NCI-H446 treated with DMSO at 0.1 percent for 48 hours (cell line): ENCODE measurements at places on chromosomes 5 and 9.

GRCh38 chr5:180690562-180690961, 41.2 kb upstream of the FLT4 start:
- no peak for DNase-seq

GRCh38 chr5:9015260-9015936, 530.5 kb downstream of the SEMA5A start:
- no peak for DNase-seq

DNA sequence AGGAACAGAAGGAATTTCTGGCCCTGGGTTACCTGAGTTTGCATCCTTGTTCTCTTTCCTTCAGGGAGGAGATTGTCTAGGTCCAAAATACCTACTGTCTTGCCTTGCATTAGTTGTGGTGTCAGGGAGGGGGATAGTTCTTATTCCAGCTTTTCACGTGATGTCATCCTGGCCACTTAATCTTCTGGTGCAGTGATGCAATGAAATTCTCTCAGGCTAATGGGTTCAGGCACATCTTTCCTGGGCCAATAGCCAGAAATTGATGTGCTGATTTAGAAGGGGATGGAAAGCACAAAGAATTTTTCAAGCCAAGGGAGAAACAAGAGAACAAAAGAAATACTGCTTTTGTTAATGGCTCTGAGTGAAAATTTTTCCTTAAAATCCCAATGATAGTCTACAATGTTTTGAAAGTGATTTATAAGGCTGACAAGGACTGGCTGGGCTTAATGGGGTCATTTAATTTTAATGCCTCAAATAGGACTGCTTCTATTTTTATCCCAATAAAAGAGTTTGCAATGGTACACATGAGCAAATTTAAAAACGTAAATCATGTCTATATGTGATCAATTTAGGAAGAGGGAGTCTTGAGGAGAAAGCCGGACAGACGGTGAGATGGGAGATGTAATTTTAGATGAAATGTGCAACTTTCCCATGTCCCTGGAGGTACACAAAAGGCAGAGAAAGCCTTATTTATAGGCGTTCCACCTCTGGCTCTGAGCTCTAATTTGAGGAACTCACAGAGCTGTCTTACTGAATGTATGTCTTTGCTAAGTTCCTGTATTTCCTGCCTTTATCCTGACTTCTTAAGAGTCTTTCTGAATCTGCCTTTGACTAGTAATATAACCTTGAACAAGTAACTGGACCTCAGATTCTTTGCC, 89.3 kb upstream of the SV2C start:
- no peak for DNase-seq

DNA sequence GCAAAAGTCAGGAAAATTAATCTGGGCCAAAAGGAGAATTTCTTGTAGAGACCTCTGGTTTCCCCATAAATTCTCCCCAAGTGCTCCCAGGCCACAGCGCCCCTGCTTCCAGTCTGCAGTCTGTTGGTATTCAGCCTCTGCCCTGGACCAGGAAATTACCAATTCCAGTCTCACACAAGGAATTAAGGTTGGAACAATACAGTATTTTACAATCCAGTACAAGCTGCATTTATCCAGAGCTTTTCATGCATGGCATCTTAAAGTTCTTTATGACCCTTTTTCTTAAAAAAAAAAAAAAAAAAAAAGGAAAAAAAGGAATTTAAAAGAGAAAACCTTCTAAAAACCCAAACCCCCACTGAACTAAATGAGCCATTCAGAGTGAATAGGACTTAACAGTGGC, 139.6 kb upstream of the RANBP3L start:
- DNase-seq: no peak

GRCh38 chr9:137456864-137457405, 2.2 kb downstream of the NSMF start:
- DNase-seq: no peak

DNA sequence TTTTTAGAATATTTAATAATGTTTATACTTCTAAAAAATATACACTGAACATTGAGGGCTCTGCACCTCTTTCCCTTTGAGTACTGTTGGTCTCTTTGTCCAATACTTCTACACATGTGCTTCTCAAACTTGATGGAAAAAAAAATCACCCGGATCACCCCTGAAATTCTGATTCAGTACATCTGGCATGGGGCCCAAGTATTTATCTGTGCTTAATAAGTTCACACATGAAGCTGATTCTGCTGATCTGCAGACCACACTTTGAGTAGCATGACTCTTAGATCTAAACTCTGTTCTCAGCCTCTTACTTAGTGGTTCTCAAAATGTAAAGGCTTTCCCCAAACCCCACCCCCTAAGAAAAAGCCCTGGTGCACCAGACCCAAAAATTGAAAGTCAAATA, 12.0 kb downstream of the RUSC2 start:
- no peak for DNase-seq

DNA sequence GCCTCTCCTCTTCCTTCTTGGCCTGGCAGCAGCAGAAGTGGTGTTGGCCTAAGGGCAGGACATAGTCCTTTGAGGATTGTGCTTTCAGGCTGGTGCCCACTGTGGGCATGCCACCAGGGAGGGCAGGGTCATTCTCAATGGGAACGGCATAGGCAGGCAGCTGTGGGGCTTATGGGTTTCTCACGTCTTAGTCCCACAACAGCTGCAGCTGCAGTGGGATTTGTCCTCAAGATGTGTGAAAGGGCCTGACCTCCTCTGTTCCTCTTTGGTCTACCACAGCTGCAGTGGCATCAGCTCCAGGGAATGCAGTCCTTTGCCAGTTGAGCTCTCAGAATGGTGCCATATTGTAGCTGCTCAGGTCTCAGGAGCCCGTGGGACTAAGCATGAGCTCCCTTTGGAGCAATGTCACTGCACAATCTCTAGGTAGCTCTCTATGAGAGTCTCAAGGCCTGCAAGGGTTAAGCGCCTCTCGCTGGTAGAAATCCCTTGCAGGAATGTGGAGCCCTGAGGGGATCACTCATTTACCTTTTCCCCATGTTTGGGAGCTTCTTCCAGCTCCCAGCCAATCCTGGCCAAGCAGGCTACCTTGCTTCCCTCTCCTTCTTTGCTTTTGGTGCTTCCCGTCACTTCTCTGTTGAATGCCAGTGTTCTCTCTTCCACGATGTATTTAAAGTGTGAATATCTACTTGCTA, 104.8 kb downstream of the GNA14 start:
- no peak for DNase-seq

GRCh38 chr5:39191216-39191615, 28.1 kb downstream of the FYB1 start:
- DNase-seq: no peak

- DNase-seq: no peak
Observed at GRCh38 chr5:141250576-141250975, 5.4 kb downstream of the PCDHB15 start.

- DNase-seq: no peak
Observed at GRCh38 chr5:142104491-142104890, 4.1 kb upstream of the NDFIP1 start.

DNA sequence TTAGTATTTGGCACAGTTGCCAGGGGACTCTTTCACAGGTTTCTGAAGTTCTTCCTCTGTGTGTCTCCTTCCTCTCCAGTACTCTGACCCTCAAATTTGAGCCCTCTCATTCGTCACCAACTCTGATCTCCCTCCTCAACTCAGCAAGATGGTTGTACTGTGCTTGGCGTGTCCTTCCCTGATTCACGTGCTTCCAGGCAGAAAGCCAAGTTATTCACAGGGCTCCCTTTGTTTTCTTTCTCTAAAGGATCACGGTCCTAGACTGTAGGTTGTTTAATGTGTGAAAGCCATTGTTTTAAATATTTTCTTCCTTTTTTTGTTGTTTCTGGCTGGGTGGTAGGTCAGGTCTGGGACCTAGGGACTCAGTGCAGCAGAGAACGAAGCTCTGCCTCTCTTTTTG, 142.9 kb downstream of the DMAC1 start:
- peak; percentile 35 for DNase-seq

GRCh38 chr9:130543859-130544258, 35.5 kb upstream of the FUBP3 start:
- DNase-seq: no peak

DNA sequence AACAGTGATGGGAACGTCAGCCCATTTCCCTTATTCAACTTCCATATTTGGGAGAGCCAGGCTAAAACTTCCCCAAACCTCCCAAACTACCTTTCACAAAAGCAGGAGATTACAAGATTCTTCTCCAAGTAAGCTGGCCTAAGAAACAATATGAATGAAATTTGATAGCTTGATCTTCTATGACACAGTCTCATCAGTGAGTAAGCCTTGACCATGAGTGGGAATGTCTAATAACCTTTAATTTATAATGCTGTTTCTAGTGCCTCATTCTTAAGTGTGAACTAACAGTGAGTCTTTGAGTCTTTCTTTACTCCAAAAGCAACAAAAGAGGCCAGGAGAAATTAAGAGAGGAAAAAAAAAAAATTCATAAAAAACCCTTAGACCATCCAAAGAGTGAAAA, 1379.9 kb downstream of the EFNA5 start:
- no peak for DNase-seq

- DNase-seq: no peak
Observed at GRCh38 chr5:131628990-131629389, 6.0 kb downstream of the RAPGEF6 start.

GRCh38 chr5:158923799-158924551, 175.7 kb downstream of the EBF1 start:
- no peak for DNase-seq

GRCh38 chr5:129410488-129410887, 49.6 kb upstream of the ADAMTS19 start:
- no peak for DNase-seq

DNA sequence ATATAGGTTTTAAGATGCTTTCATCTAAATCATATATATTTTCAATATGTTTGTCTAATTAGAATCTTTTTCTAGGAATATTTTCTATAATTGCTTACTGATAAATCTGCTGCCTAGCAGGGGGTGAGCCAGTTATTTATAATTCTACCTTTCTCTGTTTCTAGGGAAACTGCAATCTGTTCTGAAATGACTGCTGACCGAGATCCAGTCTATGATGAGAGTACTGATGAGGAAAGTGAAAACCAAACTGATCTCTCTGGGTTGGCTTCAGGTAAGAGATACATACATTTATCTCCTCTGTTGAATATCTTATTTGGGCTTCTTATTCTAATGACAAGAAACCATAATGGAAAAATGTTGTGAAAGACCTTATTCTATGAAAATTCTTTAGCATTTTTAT, 127.3 kb downstream of the XRCC4 start:
- DNase-seq: no peak

GRCh38 chr9:134738869-134739659, 97.5 kb downstream of the COL5A1 start:
- DNase-seq: no peak

- peak; percentile 26 for DNase-seq
Observed at GRCh38 chr5:66306105-66306843, 162.2 kb downstream of the SREK1 start.

DNA sequence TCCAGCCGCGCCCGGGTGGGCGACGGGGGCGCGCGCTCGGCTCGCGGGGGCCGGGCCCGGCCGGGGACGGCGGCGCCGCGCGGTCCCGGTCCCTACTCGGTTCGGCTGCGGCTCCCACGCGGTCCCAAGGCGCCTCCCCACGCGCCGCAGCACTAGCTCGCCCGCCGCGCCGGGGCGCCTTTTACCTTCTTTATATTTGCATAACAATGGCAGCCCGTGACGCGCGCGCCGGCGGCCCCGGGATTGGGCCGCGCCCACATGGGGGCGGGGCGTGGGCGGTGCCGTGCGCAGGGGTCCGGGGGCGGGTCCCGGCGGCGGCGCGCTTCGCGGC, at the start of gene NRARP:
Gene NRARP, minus strand, starts transcription at position 154 of the 331 bp plus-strand sequence. CDS start 343 bp downstream, outside the sequence.
- DNase-seq: peak; percentile 50

DNA sequence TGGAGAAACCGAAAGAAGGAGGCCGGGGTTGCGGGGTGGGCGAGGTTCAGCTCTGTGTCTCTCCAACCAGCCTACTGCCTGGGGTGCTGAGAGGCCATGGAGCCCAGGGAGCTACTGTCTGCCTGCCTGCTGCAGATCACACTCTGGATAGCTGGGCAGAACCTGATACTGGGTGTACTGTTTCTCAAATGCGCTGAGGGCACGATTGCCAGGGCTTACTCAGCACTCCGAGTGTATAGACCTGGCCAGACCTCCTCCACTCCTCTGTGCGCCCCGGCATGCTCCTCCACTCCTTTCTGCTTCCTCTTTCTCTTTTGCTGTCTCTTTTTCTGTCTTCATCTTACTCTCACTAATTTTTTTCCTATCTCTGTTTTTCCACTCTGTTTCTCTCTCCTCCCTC, 215.1 kb downstream of the PAPPA start:
- no peak for DNase-seq

- no peak for DNase-seq
Observed at GRCh38 chr9:76459694-76460635, 983 bp downstream of the GCNT1 start.

DNA sequence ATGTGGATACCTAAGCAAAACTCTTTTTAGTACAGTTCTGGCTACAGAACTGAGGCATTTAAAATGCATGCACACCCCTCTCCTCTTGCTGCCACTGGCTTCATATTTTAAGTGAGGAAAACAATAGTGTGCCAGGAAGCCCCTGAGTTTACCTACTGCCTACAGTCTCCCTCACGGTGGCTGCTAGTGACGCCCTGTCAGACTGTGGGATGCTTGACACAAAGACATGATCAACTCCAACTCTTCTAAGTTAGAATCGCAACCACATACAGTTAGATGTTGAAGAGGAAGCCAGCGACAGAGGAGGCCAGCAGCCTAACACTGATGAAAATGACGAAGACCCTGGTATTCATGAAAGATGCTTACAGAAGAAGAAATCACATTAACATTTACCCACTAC, 1.3 kb downstream of the SEC16A start:
- no peak for DNase-seq

- DNase-seq: no peak
Observed at GRCh38 chr5:146529984-146530383, 14.0 kb upstream of the GPR151 start.

DNA sequence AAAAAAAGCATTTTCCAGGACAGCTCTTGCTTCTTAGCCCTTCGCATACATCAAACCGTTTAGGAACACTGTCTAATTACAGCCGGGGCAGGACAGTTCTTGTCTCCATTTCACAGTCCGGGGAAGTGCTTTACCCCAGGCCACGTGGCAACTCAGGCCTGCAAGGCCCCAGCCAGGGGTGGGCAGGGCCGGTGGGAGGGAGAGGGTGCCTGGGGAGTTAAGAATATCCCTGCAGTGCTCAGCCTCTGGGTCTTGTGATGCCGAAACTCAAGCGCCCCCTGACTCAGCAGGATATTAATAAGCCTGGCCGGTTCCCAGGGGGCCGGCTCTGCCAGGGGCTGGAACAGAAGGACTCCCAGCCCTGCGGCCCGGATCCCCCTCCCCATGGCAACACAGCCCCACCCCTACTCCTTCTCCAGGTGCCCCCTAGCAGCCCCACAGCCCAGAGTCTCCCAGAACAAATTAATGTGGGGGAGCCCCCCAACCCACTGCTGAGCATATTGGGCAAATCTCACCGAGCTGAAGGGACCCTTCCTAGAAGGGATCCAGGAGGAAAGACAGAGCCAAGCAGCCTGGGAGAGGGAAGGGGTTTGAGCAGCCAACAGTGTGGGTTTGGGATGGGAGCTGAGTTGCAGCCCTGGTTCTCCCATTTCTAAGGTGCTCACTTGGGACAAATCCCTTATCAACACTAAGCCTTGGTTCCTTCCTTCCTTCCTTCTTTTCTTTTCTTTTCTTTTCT, 45.3 kb downstream of the PLPP7 start:
- DNase-seq: no peak

DNA sequence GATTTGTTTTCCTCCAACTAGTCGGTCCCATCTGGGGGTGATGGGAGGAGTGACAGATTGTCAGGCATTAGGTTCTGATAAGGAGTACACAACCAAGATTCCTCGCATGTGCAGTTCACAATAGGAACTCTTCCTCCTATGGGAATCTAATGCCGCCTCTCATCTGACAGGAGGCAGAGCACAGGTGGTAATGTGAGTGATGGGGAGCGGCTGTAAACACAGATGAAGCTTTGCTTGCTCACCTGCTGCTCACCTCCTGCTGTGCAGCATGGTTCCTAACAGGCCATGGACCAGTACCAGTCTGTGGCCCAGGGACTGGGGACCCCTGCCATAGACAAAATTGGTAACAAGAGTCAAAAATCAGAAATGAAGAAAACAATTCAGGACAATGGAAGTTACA, 173.3 kb upstream of the HMHB1 start:
- DNase-seq: no peak
